ENCODE measurements at places on chromosomes 11 and 22.
A peak's percentile ranks its signal among the peaks of the same experiment; 100 is the strongest.

DNA sequence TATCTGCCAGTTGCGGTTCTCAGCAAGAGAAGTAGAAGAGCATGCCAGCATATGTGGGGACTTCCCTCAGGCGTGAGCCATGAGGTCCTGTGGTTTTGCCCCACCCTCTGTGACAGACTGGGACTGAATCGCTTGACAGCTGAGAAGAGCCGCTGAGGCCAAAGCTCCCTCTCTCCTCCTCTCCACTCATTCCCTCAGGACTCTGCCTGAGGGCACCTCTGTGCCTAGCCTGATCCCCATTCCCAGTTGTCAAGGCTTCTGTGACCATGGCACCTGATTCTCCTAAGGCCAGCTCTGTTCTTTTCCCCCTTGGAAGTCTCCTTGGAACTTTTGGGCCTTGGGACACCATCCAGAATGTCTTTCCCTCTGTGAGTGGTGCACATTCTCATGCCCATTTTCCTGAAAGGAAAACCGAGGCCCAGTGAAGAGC lies 27.0 kb downstream of the ART5 start:
- no peak for DNase-seq

DNA sequence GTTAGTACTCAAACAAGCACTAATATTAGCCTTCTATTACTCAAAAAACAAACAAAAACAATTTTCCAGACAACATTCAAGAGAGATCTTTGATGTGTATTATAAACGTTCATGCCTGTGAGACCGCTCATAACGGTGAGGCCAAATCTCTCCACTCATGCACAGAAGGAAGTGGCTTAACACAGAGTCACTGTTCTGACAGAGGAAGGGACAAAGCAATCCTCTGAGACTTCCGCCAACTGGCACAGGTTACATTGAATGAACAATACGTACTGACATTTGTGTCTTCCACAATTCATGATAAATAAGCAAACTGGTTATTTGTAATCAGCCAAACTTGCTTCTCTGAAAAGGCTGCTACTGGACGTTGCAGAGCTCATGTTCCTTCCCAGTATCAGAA lies 30.5 kb downstream of the CHKA start:
- no peak for DNase-seq

- no peak for DNase-seq
These were observed 14.6 kb downstream of the GAL start for GRCh38 chr11:68698993-68699392.

- no peak for DNase-seq
These were observed 710 bp downstream of the MTCH2 start for GRCh38 chr11:47641600-47642098.

GRCh38 chr11:44729063-44729462 lies 2.3 kb downstream of the TSPAN18 start:
- no peak for DNase-seq

GRCh38 chr22:32557444-32557843 lies 82.8 kb downstream of the FBXO7 start:
- no peak for DNase-seq

- no peak for DNase-seq
These were observed 581.2 kb downstream of the TBC1D22A start for GRCh38 chr22:47343611-47344010.

GRCh38 chr11:69442807-69443137 lies 38.7 kb upstream of the LINC01488 start:
- DNase-seq = peak; percentile 58

DNA sequence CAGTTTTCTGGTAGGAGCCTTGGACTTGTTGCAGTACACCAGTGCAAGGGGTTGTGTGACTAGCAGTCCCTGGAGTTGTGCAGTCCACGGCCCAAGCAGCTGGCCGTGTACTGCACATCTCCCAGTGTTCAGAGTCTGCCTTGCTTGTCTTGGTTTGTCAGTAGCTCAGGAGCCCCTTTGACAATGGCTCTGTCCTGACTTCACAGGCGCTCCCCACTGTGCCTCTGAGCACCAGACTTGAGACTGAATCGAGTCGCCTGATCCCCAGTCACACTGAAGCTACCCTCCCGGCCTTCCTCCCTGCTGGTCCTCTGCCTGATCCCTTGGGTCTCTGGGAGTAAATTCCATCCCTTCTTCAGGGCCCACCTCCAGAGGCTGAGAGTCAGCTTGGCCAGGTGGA lies 19.4 kb downstream of the SYNGR1 start:
- DNase-seq = no peak

- no peak for DNase-seq
These were observed 39.0 kb downstream of the WT1 start for GRCh38 chr11:32396331-32396730.

GRCh38 chr11:114938799-114939198 lies 260.5 kb downstream of the NXPE2 start:
- DNase-seq = no peak

DNA sequence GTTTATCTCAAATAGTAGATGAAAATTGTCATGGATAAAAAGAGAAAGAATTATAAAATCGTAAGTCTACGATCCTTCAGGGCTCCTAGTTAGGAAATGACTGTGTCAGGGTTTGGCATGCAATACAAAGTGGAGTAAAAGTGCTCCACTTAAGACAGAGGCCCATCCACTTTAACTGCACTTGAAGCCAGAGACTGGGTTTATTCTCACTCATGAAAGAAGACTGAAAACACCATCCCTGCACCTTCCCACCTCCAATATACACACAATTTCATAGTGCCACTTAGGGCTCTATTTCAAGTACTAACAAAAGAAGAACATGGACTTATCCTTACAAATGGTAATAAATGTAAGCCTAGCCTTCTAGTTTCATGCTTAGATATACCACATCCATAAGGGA lies 70.7 kb downstream of the ANO5 start:
- DNase-seq = no peak
